Caco-2 (cell line): ENCODE measurements at places on chromosomes 11 and 22.

DNA sequence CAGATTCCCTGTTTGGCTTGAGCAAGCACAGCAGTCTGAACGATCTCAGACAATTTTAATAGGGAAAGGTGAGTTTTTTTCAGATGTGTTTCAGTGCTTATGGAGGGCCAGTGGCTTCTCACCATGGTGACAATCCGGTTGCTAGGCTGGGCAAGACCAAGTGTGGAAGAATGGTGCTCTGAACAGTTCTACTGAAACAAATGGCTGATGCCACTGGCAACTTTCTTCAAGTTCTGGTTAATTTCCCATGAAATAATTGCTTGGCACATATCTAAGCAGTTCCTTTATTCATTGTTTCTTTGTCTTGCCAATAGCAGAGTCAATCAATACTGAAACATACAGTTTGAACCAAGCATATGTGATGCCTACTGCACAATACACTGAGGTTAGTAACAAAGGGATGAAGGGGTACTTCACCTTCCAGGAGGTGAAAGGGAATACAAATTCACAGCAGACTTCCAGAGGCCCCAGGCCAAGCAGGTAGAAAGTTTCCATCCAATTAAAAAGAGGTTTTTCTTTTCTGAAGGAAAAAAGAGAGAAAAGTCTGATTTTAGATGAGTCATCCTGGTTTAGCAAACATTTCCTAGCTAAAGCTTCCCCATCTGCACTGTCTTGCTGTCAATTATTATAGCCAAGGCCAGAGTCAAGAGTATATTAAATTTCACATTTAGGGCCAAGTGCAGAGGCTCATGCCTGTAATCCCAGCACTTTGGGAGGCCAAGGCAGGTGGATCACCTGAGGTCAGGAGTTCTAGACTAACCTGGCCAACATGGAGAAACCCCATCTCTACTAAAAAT lies 21.2 kb upstream of the NDUFC2 start:
- no peak for DNase-seq

- DNase-seq = no peak
Observed at GRCh38 chr11:61041755-61042518, 60.4 kb upstream of the CD5 start.

DNA sequence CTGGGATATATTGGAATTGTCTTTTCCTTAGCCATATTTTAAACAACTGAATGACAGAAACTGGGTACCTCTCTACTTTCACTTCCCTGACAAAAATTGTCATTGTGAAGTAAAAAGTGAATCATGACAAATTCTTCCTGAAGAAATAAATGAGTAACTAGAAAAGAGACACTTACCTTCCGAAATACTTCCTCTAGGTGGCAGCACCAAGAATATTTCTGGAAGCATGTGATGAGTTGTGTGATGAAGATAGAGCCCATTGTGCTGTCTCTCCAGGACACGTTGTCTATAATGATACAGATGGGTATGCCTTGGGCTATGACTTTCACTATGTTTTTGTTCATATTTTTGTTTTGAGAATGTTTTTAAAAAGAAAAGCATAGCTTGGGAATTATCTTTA lies 21.5 kb downstream of the CASP4 start:
- DNase-seq = no peak

DNA sequence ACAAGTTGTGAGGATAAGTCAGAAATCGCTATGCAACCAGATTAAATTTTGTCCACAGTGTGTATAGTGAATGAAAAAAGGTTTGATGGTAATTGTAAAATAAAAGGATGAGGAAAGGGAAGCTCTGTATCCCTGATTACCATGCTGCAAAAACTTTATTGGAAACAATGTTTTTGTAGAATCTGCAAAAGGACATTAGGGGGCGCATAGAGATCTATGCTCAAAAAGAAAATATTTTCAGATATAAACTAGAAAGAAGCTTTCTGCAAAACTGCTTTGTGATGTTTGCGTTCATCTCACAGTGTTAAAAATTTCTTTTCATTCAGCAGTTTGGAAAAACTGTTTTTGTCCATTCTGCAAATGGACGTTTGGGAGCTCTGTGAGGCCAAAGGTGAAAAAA lies 390.5 kb downstream of the OR4C45 start:
- no peak for DNase-seq

DNA sequence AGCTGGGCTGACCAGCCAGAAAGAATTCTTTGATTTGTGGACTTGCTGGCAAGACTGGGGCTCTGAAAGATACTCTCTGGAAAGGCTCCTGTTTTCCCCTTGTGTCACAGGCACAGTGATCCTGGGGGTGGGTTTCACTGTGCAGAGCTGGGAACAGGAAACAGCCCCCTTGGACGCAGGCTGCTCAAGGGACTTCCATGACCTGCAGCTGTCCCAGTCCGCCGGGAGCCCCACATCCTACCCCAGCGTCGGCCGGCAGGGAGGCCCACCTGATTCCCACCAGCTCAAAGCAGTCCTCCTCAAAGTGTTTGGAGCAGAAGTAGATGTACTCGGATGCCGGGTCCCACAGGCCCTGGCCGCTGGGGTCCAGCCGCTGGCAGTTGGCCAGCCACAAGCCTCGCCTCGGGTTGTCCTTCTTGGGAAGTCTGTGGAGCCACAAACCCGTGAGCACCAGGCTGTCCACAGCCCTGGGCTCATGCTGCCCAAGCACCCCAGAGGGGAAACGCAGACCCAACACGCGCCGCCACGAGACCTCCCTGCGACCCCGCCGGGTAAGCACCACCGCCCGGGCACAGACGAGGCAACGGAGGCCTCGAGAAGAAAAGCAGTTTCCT lies 824 bp downstream of the THAP7 start:
- peak; percentile 28 for DNase-seq

- DNase-seq = no peak
Observed at GRCh38 chr22:46147471-46148267, 2.7 kb upstream of the PPARA start.

GRCh38 chr22:37357446-37358075 lies 69.7 kb downstream of the ELFN2 start:
- DNase-seq = no peak

DNA sequence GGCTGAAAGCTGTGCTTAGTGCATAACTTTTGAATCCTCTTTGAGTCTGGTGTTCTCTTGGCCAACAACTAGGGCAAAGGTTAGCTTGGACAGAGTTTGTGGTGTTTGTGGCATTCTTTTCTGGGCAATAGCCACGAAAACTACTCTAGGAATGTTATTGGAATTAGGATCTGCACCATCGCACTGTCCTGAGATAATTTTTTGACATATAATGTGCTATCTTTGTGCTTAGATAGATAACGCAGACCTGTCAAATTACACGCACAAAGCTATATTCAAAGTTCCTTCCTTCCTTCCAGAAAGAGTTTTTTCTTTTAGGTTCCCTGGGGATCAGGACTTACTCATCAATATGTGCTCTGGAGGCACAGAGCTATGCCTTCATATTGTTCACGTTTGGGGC lies 166.8 kb upstream of the MTMR2 start:
- DNase-seq = no peak

- DNase-seq = no peak
Observed at GRCh38 chr11:86275493-86276370, 26.3 kb upstream of the HIKESHI start.

DNA sequence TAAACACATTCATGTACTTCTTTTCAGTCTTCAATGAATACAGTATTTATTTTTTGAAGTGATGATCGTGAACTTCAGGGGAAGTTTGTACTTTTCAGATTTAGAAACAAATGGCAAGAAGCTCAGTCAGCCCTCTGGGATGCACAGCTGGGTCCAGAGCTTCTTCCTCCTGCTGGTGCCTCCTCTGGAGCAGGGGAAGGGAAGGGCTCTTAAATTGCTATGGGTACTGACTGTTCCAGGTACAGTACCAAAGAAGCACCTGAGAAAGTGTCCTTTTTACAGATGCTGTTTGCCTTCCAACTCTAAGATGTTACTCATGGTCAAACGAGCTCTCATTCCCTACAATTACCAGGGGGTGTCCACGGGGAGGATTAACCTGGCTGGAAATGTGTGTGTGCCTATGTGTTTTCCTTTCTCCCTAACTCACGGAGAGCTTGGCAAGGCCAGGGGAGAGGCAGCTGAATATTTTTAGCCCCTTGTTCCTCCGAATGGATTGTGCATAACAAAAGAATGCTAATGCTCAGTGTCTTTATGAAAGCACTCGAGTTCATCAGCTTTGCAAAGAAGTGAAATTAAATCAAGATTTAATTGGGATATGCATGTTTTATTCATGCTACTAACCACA lies 313.7 kb upstream of the CADM1 start:
- no peak for DNase-seq

DNA sequence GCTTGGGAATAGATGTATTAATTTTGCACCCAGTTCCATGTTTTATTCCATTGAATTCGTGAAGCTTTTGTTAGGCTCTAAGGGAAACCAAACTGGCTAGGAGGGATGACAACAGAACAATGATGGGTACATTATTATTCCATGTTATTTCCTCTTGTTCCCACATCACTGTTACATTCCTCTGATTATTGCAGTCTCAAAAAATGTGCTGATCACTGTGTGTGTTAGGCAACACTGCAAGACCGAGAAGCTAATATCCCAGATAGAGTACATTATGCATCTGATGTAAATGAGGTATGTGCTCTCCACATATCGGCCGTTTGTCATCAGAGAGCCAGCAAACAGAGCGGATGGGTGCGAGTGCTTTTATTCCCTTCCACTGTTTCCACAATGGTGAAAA lies 327.9 kb downstream of the SOX6 start:
- no peak for DNase-seq

DNA sequence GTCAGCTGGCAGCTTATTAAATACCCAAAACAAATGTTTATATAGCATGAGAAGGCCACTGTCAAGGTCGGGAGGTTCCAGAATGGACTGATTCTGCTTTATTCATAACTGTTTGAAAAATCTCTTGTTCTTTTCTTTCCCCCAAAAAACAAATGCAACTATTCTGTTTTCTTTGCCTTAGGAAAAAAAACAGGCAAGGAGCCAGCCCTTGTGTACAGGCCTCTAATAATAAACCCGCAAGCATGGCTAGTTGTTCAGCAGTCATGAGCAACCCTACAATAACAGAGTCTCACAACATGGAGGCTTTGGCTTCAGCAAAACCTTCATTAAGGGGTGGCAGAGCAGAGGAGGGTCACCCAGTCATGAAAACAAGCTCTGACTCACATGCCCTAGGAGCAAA lies 191.7 kb downstream of the KIRREL3 start:
- no peak for DNase-seq

GRCh38 chr11:48001438-48002021 lies 21.2 kb downstream of the PTPRJ start:
- no peak for DNase-seq

- no peak for DNase-seq
Observed at GRCh38 chr11:65473278-65473860, 25.5 kb upstream of the MALAT1 start.

DNA sequence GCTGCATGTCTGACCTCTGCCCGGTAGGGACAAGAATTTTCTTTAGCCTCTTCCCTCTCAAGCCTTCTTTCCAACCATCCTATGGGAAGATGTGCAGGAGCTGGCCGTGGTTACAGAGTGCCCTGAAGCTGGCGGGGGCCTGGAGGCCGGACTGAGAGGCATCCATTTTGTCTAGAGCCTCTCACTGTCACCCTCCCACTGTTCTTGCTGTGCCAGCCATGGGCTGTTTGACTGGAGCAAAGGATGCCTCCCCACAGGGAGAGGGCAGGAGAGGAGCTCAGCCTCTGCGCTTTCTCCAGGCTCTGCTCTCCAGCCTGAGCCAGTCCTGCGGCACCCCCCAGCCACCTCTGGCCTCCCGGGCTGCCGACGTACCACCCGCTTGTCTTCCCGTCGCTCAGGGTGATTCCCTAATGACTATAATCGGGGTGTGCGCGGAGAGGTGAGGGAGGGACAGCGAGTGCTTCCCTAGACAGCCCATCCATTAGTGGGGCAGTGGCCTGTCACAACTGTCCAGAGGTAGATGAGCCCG lies 123.8 kb downstream of the NECTIN1 start:
- no peak for DNase-seq

DNA sequence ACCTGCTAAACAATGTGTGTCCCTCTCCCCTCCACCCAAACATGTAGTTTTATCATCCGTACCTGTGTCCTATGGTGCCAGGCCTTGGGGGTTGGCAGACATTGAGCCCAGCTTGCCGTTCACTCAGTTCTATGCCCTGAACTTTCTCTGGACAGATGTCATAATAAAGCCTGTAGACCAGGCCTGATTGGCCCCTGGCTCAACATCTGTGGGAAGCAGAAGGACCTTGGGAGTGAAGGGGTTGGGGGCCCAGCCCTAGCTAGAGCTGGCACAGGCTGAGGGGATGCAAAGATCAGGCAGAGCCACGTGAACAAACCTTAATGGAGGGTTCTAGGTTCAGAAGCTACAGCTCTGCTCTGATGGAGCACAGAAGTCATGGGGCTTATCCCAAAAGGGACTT lies 600.6 kb downstream of the BUD13 start:
- DNase-seq = no peak

DNA sequence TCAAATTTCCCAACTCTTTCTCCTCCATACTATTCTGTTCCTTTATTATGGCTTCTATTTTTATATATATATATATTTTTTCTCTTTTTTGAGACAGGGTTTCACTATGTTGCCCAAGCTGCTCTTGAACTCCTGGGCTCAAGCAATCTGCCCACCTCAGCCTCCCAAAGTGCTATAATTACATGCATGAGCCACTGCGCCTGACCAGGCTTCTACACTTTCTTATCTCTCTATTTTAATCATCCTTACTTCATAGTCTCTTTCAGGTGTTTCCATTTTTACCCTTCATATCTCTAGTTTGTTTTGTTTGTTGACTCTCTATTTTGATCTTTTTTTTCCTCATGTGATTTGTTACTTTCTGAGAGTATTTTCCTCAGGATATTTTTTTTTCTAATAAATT lies 19.8 kb downstream of the GVQW3 start:
- no peak for DNase-seq

DNA sequence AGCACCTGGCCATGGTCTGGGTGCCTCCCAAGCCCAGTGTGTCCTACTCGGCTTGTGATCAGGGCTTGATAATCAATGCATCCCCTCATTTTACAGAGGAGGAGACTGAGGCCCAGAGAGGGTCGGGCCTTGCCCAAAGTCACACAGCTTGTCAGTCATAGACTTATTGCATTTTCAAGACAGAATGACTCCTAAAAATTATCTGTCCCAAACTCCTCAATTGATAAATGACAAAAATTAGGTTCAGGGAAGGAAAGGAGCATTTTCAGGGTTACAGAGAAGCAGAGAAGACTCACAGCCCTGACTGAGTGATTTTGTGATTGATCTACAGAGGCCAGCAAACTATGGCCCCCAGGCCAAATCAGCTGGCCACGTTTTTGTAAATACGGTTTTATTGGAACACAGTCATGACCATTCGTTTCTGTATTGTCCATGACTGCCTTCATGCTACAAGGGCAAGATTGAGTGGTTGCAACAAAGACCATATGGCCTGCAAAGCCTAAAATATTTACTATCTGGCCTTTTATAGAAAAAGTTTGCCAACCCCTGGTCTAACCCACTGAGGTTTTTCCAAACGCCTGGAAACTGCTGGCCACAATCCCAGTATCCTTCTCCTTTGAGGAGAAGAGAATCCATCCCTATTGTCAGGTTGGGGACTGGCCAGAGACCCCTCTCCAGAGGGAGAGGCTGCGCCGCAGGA lies 35.1 kb upstream of the NAV2 start:
- DNase-seq = no peak

GRCh38 chr11:95501761-95502266 lies 270.8 kb upstream of the SESN3 start:
- DNase-seq = no peak

GRCh38 chr11:22203281-22203680 lies 10.4 kb downstream of the ANO5 start:
- DNase-seq = no peak

GRCh38 chr11:78810559-78811009 lies 235.9 kb upstream of the NARS2 start:
- DNase-seq = no peak
